ENCODE measurements at places on chromosomes 4 and X. TPM values are rescaled to one million over a fixed set of nuclear protein-coding genes. Genes with fewer than 3 reads are reported as not detected.
A peak's percentile ranks its signal among the peaks of the same experiment; 100 is the strongest.

UNC5C gene
- total RNA-seq: 0.14 TPM

CXCL3 gene
- 0.14 TPM for total RNA-seq

GRCh38 chr4:88826771-88827170, 129.1 kb upstream of the NAP1L5 start:
- H3K4me3 ChIP-seq: no peak overlapping the region
- DNase-seq: no peak
- no peak overlapping the region for H3K27ac ChIP-seq
- peaks cover 10% of the 10 kb centered on the region for H3K27me3 ChIP-seq
- peaks cover 20% of the 10 kb centered on the region for H3K4me1 ChIP-seq

GRCh38 chr4:96205143-96205936, 365.4 kb downstream of the PDHA2 start:
- H3K4me3 ChIP-seq: no peak overlapping the region
- H3K36me3 ChIP-seq: no peaks in the 10 kb centered on the region
- no peak for DNase-seq
- no peak overlapping the region for H3K27ac ChIP-seq
- H3K4me1 ChIP-seq: no peaks in the 10 kb centered on the region

- H3K27me3 ChIP-seq: no peaks in the 10 kb centered on the region
- H3K4me3 ChIP-seq: no peak overlapping the region
- DNase-seq: no peak
- no peak overlapping the region for H3K27ac ChIP-seq
Observed at GRCh38 chr4:13940921-13941320, 313.4 kb upstream of the BOD1L1 start.

DNA sequence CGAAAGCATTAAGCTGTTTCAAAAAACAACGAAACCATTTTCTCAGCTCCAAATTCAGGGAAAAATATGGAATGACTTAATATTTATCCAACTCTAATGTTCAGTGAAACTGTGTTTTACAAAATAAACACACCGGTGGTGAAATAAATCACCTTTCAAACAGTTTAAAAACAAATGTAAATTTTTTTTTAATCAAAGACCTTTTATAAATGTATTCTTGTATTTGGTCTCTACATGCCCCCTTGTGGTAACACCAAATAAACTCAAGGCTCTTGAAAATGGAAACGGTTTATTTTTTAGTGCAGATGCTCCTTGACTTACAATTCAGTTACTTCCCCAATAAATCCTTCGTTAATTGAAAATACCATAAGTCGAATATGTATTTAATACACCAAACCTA, 45.8 kb upstream of the ITM2A start:
- H3K4me1 ChIP-seq: peaks cover 28% of the 10 kb centered on the region
- DNase-seq: no peak
- H3K27me3 ChIP-seq: no peaks in the 10 kb centered on the region
- H3K27ac ChIP-seq: no peak overlapping the region
- peak overlapping the region; percentile 69 for H3K4me3 ChIP-seq
- no peaks in the 10 kb centered on the region for H3K36me3 ChIP-seq

Data from activated T-helper 2 cell treated with anti-CD3 and anti-CD28 coated beads, Interferon-gamma antibody, Interleukin-2, Interleukin-4, amounts not matched to agents 10 μg/mL and 5 μg/mL and 100 μg/mL, durations not matched to agents 14 hours and 24 hours and 36 hours (primary cell).